ENCODE measurements at places on chromosomes 7 and 10.

GRCh38 chr7:73447121-73447733, 13.6 kb downstream of the FZD9 start:
- DNase-seq, result no peak

DNA sequence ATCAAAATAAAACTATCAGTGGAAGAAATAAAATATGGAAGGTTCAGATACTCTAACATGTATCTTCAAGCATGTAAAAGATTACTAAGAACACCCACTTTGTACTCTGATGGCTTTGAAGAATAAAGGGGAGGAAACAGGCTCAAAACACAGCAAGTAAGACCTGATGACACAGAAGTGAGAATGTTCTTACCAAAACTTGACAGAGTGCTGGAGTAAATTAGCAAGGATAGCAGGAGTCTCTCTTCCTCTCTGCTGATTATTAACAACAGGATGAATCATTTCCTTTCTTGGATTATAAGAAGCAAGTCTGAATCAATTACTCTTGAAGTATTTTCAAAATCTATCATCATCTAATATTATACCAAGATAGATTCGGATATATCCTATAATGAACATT, 47.5 kb downstream of the GLI3 start:
- no peak for DNase-seq

GRCh38 chr7:47153058-47153457, 428.9 kb downstream of the TNS3 start:
- no peak for DNase-seq

DNA sequence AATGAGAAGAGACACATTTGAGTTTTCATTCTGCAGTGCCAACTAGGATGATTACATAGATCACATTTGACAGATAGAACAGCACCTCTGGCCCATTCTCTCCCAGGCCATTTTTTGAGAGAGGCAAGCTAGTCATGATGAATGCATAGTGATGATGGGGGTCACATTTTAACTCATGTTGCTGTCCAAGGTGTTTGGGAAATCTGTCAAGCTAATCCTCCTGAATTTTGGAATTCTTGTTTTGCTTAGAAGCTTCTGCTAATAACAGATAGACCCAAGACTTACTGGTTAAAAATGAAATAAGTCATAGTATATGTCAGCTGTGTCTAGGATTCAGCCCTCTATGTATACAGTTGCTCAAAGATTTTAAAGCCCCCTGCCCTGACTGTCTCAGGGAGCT, 101.0 kb downstream of the PTPN20 start:
- no peak for DNase-seq

GRCh38 chr7:46220066-46220630, 299.1 kb upstream of the IGFBP3 start:
- peak; percentile 1 for DNase-seq

GRCh38 chr10:47038881-47039561, 127.8 kb downstream of the PTPN20 start:
- no peak for DNase-seq

- DNase-seq, result no peak
Measured at GRCh38 chr7:157467496-157468212, 130.8 kb downstream of the DNAJB6 start.

GRCh38 chr7:26160896-26161295, 8.9 kb downstream of the NFE2L3 start:
- no peak for DNase-seq
